ENCODE measurements at places on chromosomes 11 and 22. TPM values are rescaled to one million over a fixed set of nuclear protein-coding genes. Genes with fewer than 3 reads are reported as not detected.

GRCh38 chr11:798093-798713, at the start of gene SLC25A22:
Gene SLC25A22, minus strand, starts transcription at chr11:798281. Its CDS starts 3,275 bp downstream, at chr11:795006.
- no peaks in the 10 kb centered on the region for H3K27me3 ChIP-seq
- DNase-seq = peak; percentile 94
- H3K4me1 ChIP-seq = peaks cover 11% of the 10 kb centered on the region

- H3K27me3 ChIP-seq = no peaks in the 10 kb centered on the region
- peaks cover 16% of the 10 kb centered on the region for H3K36me3 ChIP-seq
- H3K4me1 ChIP-seq = peaks cover 17% of the 10 kb centered on the region
- no peak overlapping the region for H3K27ac ChIP-seq
- no peak overlapping the region for H3K4me3 ChIP-seq
Measured at GRCh38 chr22:29658176-29658575, 54.7 kb downstream of the NF2 start.

The OR8G5 gene
- total RNA-seq = not detected

The IFITM1 gene
- total RNA-seq = 128 TPM

- peak overlapping the region; percentile 49 for H3K4me3 ChIP-seq
- H3K36me3 ChIP-seq = no peaks in the 10 kb centered on the region
- no peak for DNase-seq
- no peak overlapping the region for H3K27ac ChIP-seq
Measured at GRCh38 chr11:33376331-33377310, 119.4 kb downstream of the HIPK3 start.

GRCh38 chr22:19615001-19615461, 90.8 kb upstream of the CLDN5 start:
- H3K4me3 ChIP-seq = no peak overlapping the region
- H3K4me1 ChIP-seq = peaks cover 10% of the 10 kb centered on the region
- H3K36me3 ChIP-seq = no peaks in the 10 kb centered on the region
- H3K27ac ChIP-seq = no peak overlapping the region
- no peak for DNase-seq

DNA sequence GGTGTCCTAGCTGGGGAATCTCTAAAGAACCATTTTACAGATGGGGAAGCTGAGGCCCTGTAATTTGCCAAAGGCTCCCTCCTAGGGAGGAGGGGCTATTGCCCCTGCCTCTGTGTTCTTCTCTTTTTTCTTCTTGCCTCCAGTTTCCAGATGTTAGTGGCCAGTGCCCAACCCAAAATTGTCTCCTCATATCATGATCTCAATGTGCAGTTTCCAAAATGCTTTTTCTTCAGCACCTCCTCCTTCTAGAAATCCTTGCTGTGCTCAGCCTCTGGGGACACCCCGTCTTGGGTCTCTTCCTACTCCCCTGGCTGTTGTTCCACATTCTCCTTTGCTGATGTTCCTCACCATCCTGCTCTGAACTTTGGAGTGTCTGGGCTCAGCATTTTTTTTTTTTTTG, 9.5 kb upstream of the CHRM1 start:
- no peaks in the 10 kb centered on the region for H3K36me3 ChIP-seq
- no peak for DNase-seq
- peaks cover 37% of the 10 kb centered on the region for H3K27me3 ChIP-seq
- H3K4me1 ChIP-seq = peaks cover 48% of the 10 kb centered on the region
- H3K27ac ChIP-seq = no peak overlapping the region

DNA sequence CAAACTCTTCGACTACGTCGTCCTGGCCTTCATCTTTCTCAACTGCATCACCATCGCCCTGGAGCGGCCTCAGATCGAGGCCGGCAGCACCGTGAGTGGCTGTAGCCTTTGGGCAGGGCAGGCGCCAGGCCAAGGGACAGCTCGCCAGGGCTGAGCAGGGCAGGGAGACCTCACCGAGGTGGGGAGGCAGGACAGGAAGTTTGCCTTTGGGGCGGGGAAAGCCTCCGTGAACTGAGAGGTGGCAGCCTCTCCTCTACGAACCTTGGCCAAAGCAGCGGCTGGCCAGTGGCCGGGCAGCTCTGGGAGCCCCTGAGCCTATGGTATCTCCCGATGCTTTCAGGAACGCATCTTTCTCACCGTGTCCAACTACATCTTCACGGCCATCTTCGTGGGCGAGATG, 93.2 kb downstream of the CACNA1I start:
- peaks cover 7% of the 10 kb centered on the region for H3K4me1 ChIP-seq
- H3K27me3 ChIP-seq = peaks cover 87% of the 10 kb centered on the region
- no peak overlapping the region for H3K4me3 ChIP-seq

GRCh38 chr11:19702620-19703019, 10.0 kb upstream of the NAV2 start:
- H3K4me1 ChIP-seq = peaks cover 22% of the 10 kb centered on the region
- no peaks in the 10 kb centered on the region for H3K27me3 ChIP-seq
- no peaks in the 10 kb centered on the region for H3K36me3 ChIP-seq
- H3K27ac ChIP-seq = no peak overlapping the region

The SNX32 gene
- 6.8 TPM for total RNA-seq

- H3K4me3 ChIP-seq = no peak overlapping the region
- H3K27ac ChIP-seq = no peak overlapping the region
- no peaks in the 10 kb centered on the region for H3K36me3 ChIP-seq
Measured at GRCh38 chr22:37146051-37146385, 3.7 kb downstream of the IL2RB start.

The TEX12 gene
- total RNA-seq = 0.36 TPM

DNA sequence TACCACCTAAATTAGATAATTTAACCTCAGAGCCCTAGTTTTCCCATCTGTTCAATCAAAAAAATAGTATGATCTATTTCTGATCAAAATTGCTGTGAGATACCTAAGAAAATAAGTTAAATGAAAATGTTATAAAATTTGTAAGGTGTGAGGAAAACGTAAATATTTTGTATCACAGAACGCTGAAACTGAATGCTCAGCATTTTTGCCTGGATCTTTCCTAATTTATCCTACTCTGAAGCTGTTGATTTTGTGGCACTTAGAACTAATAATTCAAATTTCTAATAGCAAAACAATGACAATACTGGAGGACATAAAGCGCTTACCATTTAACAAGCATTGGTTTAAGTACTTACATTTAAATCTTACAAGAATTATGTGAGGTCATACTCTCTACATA, 674.2 kb downstream of the FAM181B start:
- no peaks in the 10 kb centered on the region for H3K36me3 ChIP-seq
- H3K27me3 ChIP-seq = no peaks in the 10 kb centered on the region
- H3K4me1 ChIP-seq = no peaks in the 10 kb centered on the region
- H3K27ac ChIP-seq = no peak overlapping the region
- no peak overlapping the region for H3K4me3 ChIP-seq

DNA sequence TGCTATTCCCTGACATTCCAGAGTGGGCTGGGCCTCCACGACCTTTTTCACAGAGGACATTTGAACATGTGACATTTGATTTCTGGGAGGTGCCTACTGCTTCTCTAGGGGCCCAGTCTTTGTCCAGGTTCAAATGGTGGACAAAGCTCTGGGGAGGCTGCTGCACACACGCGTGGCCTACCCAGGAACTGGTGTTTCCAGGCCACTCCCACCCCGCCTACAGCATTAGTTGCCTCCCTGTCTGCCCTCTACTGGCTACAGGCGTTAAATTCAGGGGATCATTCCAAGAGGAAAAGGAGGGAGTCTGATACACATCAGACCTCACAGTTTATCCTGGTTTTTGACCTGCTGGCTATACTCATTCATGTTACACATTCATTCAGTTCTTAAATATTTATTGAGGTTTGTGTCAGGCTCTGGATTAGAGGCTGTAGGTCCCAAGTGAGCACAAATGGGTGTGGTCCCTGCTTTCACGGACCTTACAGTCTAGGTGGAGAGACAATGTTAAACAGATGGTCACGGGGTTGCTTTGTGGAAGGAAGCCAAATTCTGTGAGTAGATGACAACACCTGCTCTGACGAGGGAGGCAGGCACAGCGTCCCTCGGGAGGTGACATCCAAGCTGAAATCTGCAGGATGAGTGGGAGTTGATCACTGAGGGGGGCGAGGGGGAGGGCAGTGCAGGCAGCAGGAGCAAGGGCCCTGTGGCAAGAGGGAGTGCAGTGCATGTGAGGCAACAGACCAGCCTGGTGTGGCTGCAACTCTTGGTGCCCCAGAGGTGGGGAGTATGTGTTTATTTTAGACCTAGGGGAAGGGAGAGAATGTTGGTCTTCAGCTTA, 11.8 kb downstream of the TUB start:
- no peak overlapping the region for H3K27ac ChIP-seq
- peaks cover 8% of the 10 kb centered on the region for H3K4me1 ChIP-seq
- no peak overlapping the region for H3K4me3 ChIP-seq
- no peak for DNase-seq
- H3K27me3 ChIP-seq = no peaks in the 10 kb centered on the region

- no peak overlapping the region for H3K27ac ChIP-seq
- H3K27me3 ChIP-seq = no peaks in the 10 kb centered on the region
Measured at GRCh38 chr11:47961383-47961782, 19.0 kb upstream of the PTPRJ start.

All from mesothelial cell of epicardium (in vitro differentiated cells).